ENCODE measurements at places on chromosomes 13 and 19.

- no peak for DNase-seq
These were observed 23.7 kb upstream of the SHISA2 start for GRCh38 chr13:26075498-26075897.

- DNase-seq, result peak; percentile 38
These were observed 2.9 kb upstream of the C19orf85 start for GRCh38 chr19:55467236-55468053.

DNA sequence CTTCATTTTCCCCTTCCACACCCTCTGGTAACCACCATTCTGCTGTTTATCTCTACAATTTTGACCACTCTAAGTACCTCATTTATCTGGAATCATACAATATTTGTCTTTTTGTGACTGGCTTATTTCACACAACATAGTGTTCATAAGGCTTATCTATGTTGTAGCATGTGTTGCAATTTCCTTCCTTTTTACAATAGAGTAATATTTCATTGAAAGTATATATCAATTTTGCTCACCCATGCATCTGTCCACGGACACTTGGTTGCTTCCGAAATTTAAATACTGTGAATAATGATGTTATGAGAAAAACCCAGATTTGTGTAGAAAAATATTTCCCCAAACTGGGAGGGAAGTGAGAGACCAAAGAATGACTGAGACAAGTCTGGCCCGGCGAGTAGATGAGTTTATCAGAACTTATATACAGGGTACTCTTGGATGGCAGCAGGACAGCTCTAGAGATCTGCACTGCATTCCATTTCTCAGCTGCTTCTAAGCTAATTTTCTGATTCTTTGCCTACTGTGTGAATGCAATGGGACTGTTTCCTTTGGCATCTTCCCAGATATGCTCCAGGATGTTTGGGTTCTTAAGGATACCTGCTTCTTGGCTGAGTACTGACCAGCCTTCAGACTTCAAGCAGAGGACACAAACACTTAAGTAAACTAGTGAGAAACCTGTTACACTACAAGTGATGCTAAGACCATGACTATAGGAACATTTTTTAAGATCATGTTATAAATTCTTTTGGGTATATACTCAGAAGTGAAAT, 834.0 kb upstream of the PCDH9 start:
- no peak for DNase-seq

- DNase-seq, result no peak
These were observed 2.9 kb downstream of the CYSLTR2 start for GRCh38 chr13:48656608-48657007.

DNA sequence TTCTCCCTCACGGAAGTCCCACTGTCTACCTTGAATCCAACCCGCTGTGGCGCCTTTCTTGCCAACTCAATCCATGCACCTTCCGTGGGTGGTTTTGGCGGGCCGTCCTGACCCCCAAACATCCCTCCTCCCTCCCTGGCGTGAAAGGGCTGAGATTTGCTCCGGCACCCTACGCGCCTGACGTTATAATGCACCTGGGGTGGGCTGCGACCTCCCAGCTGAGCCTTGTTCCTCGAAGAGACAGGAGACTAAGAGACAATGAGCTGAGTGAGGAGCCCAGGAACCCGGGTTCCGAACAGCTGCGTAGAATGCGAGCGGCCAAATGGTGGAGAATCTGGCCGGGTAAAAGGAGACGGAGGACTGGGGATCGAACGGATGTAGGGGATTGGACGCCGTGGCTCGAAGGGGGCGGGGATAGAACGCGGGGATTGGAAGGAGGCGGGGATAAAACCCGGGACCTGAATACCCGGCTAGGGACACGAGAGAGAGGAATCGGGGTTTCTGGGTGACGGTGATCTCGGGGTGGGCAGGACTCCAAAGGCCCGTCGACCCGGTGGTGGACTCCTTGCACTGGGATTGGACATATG, at the start of gene CPT1C:
Gene CPT1C, plus strand, starts transcription at position 461 of the 587 bp plus-strand sequence. CDS start 1,137 bp downstream, outside the sequence.
- no peak for DNase-seq

GRCh38 chr19:19652482-19653295, 9.2 kb upstream of the GMIP start:
- no peak for DNase-seq

- no peak for DNase-seq
These were observed 36.1 kb downstream of the RCBTB1 start for GRCh38 chr13:49549289-49549688.

DNA sequence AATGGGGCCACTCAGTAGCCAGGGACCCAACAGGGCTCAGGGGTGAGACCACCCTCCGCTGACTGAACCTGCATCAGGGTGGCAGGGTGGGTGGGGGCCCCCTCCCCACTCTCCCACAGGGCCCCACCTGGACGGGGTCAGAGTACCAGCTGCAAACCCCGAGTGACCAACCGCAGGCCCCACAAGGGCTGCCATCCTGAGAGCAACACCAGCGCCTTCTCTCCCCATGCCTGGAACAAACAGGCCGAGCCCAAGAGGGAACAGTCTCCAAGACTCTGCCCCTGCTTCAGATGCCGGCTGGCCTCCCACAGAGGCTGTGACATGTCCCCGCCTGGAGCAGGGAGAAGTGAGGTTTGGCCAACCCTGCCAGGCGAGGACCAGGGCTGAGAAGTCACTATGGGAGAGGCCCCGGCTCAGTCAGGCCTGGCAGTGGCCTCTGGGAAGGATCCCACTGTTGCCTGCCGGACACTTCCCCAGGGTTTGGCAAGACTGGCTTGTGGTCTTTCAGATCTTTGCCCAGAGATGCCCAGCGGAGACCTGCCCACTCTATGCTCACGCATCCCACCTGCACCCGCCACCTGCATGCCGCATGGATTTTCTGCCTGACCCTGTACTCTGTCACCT, 27.2 kb downstream of the MPND start:
- no peak for DNase-seq

DNA sequence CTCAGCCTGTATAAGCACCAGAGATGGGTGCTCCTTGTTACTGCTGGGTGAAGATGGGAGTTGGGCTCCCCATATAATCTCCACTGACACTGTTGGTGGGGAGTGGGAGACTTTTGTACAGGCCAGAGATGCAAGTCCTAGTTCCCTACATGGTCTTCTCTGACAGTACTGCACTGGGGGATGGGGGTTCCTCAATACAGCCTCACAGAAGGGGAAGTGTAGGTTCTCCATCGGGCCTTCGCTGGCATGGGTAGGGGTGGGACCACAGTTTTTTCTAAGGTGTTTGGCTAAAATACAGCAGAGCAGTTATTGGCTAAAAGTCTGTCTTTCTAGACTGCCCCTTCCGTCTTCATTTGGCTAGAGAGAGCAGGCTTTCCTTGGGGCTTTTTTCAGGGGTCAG, 167.2 kb upstream of the SERP2 start:
- DNase-seq, result no peak

DNA sequence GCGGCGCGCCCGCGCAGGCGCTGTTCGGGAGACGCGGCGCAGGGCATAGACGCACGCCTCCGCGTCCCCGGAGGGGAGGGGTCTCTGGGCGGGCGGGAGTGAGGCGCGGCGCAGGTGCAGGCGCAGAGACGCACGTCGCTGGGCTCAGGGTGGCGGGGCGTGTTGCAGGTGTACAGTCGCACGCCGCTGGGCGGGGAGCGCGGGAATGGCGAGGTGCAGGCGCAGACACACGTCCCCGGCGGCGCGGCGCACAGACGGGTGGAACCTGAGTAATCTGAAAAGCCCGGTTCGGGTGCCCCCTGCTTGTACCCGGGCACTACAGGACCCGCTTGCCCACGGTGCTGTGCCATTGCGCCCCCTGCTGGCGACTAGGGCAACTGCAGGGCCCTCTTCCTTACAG, 44.7 kb downstream of the PLPP2 start:
- DNase-seq, result no peak

GRCh38 chr13:20270163-20270865, 38.2 kb upstream of the GJB6 start:
- no peak for DNase-seq

- DNase-seq, result peak; percentile 12
These were observed 33.7 kb downstream of the VSTM1 start for GRCh38 chr19:54029930-54030490.

GRCh38 chr13:111480976-111481375, 160.5 kb downstream of the TEX29 start:
- no peak for DNase-seq

- no peak for DNase-seq
These were observed 471.0 kb downstream of the TBC1D4 start for GRCh38 chr13:75010941-75011340.

DNA sequence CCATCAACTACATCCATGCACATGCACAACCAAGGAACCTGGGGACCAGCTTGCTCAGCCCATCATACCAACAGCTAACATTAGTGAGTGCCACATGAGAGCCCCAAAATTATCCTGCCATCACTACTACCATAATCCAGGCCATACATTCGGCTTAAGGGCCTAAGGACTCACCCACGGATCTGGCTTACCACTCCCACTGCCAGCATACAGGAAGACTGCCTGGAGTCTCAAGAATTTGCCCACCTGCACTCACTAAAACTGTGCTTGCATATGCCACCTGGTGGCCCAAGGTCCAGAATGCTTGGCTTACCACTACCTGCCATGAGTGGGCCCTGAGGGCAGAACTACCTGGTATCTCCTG, 1562.9 kb upstream of the PRR20A start:
- DNase-seq, result no peak

- DNase-seq, result no peak
These were observed 72.2 kb downstream of the ATP11A start for GRCh38 chr13:112761701-112762689.

DNA sequence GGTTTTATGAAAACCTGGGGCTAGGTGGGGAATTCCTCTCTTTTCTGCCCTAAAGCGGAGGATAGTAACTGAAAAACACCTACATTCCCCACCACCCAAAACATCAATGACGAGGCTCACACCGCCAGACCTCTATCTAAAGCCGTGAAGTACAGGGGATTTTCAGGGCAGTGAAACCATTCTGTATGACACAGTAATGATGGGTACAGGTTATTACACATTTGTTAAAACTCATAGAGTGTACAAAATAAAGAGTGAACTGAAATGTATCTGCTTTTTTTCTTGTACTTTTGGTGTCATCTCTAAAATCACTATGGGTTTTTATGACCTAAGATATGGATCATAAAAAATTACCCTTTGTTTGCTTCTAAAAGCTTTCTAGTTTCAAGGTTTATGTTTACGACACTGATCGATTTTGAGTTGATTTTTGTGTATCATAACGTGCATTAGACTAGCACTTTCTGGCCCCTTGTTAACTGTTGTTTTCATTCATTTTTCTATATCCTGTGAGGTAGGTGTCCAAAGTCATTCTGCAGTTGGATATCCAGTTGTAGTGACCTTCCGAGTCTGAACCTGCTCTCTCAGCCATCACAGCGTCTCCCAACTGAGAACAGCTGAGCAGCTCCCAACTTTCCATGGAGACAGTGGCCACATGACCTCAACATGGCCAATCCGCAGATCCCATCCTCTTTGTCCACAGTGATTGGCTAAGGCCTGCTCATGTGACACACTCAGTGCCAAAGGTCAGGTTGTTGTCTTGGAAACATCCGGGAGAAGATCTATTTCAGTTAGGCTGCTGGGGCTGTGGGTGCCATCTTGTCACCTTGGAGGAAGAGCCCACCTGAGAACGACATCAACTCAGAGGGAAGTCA, 10.3 kb downstream of the MBD3L2B start:
- no peak for DNase-seq

GRCh38 chr13:76846363-76846762, 39.8 kb downstream of the KCTD12 start:
- DNase-seq, result no peak

DNA sequence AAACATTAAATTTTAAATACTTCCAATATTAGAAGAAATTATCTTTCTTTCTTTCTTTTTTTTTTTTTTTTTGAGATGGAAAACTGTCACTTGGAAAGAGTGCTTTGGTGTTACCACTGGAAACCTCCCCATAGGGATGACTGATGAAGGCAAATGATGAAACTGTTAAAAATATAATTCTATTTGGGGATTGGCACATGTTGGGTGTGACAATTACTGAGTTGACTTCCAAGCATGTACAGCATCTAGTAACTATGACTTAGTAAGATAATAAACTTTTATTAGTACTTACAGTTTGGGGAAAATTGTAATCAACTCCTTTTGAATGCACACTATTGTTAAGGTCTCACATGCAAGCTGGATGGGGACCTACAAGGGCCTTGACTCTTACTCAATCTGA, 592.5 kb downstream of the KCTD12 start:
- DNase-seq, result no peak

Data from central memory CD8-positive, alpha-beta T cell (primary cell).